ENCODE measurements at places on chromosomes 3 and 15. TPM values are rescaled to one million over a fixed set of nuclear protein-coding genes. Genes with fewer than 3 reads are reported as not detected.

DNA sequence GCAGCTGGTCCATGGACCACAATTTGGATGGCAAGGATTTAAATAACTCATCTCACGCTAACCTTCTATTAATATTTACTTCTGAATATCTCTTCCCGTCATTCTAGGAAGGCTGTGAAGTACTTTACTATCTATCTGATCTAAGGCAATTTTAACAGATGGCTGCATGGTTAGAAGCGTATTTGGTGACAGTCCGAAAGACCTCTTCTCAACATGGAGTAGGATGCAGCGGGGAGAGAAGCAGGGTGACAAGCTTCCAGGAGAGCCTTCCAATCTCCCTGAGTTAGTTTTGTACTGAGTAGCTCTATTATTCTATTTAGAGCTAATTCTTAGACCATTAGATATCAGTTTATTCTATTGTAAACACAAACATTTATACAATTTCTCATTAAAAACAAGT is 309.4 kb downstream of the PLCL2 start:
- DNase-seq = no peak

DNA sequence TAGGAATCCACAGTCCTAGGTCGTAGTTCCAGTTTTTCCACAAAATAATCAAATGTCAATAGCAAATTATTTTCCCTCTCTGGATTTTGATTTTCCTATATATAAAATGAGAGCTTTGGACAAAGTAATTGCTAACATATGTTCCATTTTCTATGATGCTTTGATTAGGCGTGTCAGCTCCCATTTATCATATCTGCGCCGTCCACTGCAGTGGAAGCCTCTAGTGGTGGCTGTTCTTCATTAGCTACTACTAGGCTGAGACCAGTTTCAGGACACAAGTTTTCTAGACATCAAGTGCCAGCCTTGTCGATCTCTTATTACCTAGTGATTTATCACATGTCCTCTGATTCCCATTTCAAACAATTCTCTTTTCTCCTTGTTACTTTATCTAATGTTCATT is 271.5 kb downstream of the TUSC7 start:
- DNase-seq = no peak

GRCh38 chr15:28098360-28098765 is 752 bp downstream of the OCA2 start:
- DNase-seq = no peak

GRCh38 chr3:151864423-151865101 is 8.9 kb upstream of the SUCNR1 start:
- DNase-seq = no peak

Gene RAB6B
- total RNA-seq = 3.2 TPM

Gene HCN4
- 0.29 TPM for total RNA-seq

Gene MEIS2
- total RNA-seq = 28.7 TPM

Gene LIPH
- total RNA-seq = 5.8 TPM

Gene CLDN18
- not detected for total RNA-seq
